Neural crest cell (in vitro differentiated cells): ENCODE measurements at places on chromosomes 3 and 15. TPM values are rescaled to one million over a fixed set of nuclear protein-coding genes. Genes with fewer than 3 reads are reported as not detected.

GOLGA8T gene
- total RNA-seq: 0.47 and 0.71 TPM in 2 replicates

GTPBP8 gene
- 26.7 and 28.1 TPM in 2 replicates for total RNA-seq

TMIE gene
- total RNA-seq: 0.30 TPM in 1 of 2 replicates, not detected in the other

DNA sequence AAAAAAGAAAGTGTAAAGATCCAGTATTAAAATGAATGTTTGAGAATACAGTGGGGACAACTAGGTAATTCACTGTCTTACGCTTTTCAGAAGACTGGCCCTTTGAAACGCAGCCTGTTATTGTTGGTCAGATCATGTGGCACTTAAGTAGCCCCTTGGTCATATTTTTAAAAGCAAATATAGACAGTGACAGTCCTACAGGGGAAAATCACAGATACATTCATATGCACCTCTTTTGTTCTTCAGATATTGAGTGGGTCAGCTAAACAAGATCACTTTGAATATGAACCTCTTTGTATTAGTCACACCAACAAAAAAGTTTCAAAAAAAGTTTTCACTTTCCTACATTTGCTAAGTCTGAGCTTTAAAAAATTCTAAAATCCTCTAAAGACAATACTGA lies 36.0 kb downstream of the TIGIT start:
- no peak for DNase-seq
- H3K36me3 ChIP-seq: peaks cover 23% of the 10 kb centered on the region
- H3K27me3 ChIP-seq: no peaks in the 10 kb centered on the region
- peaks cover 9% of the 10 kb centered on the region for H3K4me1 ChIP-seq
- no peak overlapping the region for H3K4me3 ChIP-seq

- H3K36me3 ChIP-seq: no peaks in the 10 kb centered on the region
- H3K4me3 ChIP-seq: no peak overlapping the region
- no peaks in the 10 kb centered on the region for H3K27me3 ChIP-seq
- H3K4me1 ChIP-seq: no peaks in the 10 kb centered on the region
- no peak overlapping the region for H3K27ac ChIP-seq
Measured at GRCh38 chr3:58979840-58980239, 70.0 kb downstream of the CFAP20DC start.

DNA sequence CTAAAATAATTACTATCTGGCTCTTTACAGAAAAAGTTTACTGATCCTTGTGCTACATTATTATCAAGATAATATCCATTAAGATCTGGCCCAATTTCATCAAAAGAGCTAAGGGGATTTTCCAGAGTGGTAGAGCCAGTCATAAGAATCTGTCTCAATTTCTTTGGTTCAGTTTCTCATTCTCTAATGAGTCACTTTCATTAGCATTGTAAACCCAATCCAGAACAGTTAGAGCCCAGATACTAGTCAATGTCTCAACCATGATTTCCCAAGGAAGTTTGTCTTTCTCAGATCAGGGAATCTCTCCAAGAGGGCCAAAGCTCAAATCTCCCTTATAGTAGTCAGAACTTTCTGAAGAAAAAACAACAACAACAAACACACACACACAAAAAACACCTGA lies 131.1 kb upstream of the PPP2R3A start:
- H3K4me3 ChIP-seq: no peak overlapping the region
- no peak for DNase-seq
- H3K36me3 ChIP-seq: no peaks in the 10 kb centered on the region
- no peaks in the 10 kb centered on the region for H3K27me3 ChIP-seq
- H3K27ac ChIP-seq: no peak overlapping the region

DNA sequence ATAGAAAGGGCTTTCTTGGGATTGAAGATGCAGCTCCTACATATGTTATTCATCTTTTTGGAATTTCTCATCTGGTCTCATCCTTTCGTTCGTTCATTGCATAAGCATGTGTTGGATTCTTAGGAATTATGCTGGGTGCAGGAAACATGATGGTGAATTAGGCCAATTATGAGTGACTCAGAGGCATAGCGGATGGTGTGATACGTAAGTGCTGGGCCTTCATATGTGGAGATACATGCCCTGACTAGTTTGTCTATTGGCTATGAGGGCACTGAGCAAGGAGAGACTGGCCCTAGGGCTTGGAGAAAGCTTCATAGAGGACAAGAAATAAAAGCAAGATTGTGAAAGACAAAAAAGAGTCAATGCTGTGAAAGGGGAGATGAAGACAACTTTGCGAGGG lies 235.1 kb downstream of the MYRIP start:
- DNase-seq: no peak
- H3K4me3 ChIP-seq: no peak overlapping the region
- no peak overlapping the region for H3K27ac ChIP-seq

DNA sequence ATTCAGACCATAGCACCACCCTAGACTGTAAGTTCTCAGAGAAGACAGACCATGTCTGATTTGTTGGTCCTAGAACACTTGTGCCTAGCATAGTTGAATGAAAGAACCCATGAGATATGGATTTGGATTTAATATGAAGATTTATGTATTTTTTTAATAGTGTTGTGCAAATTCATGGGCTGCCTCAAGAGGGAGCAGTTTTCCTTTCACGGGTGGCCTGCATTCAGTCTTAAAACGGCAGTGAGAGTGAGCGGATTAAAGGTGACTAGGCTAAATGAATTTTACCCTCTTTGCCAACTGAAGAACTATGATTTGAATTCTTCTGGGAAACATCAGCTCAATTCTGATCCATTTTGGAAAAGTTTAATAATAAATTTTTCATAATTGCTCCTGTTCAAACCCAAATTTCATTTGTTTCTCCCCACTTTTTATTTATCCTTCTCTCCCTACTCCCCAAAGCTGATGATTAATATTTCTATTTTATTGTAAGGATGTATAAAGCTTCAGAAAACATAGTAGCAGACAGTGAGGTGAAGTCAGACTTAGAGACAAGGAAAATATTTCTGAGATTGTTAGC lies 67.3 kb downstream of the MORC1 start:
- no peak overlapping the region for H3K4me3 ChIP-seq
- no peak overlapping the region for H3K27ac ChIP-seq
- H3K36me3 ChIP-seq: no peaks in the 10 kb centered on the region
- DNase-seq: no peak

DNA sequence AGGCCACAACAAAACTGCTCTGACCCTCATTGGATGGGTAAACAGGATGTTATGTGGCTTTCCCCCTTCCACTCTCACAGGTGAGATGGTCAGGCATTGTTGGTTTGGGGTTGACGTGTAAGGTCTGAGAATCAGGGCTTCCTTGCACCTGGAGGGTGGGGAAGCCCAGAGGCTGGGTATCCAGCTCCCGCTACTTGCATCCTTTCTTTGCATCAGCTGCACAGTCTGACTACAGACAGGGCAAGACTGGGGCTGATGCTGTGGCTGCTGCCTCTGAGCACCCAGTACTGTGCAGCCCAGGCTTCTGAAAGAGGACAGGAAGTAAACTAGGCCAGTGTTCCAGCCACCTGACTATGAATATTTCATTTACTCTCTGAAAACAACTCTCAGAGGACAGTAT lies 58.0 kb upstream of the ATP2B2 start:
- peaks cover 15% of the 10 kb centered on the region for H3K27me3 ChIP-seq
- H3K36me3 ChIP-seq: no peaks in the 10 kb centered on the region
- no peak overlapping the region for H3K4me3 ChIP-seq

GRCh38 chr3:43792904-43793303 lies 102.2 kb downstream of the ABHD5 start:
- no peaks in the 10 kb centered on the region for H3K36me3 ChIP-seq
- no peak for DNase-seq
- no peak overlapping the region for H3K4me3 ChIP-seq
- H3K27ac ChIP-seq: no peak overlapping the region
- H3K27me3 ChIP-seq: peaks cover 17% of the 10 kb centered on the region

DNA sequence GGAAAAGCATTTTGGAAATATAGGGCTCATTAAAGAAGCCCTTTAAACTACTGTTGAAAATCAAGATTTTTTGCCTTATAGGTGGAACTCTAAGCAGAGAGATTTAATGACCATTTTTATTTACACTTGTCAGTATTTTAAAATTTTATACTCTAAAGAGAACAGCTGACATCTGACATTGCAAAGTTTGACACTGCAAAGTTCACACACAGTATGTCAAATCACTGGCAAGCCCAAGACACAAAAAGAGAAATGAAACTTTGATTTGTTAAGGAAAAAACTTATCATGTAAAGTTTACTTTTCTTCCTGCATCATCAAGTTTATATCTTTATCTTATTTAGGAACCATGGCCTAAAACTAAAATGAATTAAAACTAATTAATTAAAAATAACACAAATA lies 40.2 kb downstream of the DPH6 start:
- DNase-seq: no peak
- no peak overlapping the region for H3K4me3 ChIP-seq
- no peak overlapping the region for H3K27ac ChIP-seq
- H3K27me3 ChIP-seq: no peaks in the 10 kb centered on the region

DNA sequence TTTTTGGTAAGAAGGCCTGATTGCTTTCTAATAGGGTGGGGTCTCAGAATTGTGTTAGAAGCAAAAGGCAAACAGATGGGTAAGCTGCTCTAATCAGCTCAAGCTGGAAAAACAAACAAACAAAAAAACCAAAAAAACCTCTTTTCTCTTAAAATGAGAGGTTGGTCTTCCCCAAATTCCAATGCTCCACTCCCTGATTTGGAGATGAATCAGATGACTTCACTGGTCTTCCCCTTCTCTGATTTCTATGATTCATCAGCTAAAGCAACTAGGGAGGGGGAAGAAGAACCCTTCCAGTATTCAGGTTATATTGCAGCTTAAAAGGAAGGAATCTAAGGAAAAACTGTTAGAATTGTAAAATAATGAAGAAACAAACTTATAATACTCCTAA lies 9.6 kb upstream of the ANXA2 start:
- DNase-seq: no peak
- H3K4me1 ChIP-seq: peaks cover 14% of the 10 kb centered on the region
- no peak overlapping the region for H3K27ac ChIP-seq
- H3K27me3 ChIP-seq: no peaks in the 10 kb centered on the region
- H3K36me3 ChIP-seq: no peaks in the 10 kb centered on the region

GRCh38 chr3:175956964-175957363 lies 1097.8 kb downstream of the NAALADL2 start:
- no peak for DNase-seq
- no peaks in the 10 kb centered on the region for H3K27me3 ChIP-seq
- no peaks in the 10 kb centered on the region for H3K4me1 ChIP-seq
- no peaks in the 10 kb centered on the region for H3K36me3 ChIP-seq
- no peak overlapping the region for H3K4me3 ChIP-seq
- H3K27ac ChIP-seq: no peak overlapping the region

GRCh38 chr3:57756528-57757401 lies 656 bp downstream of the SLMAP start:
- peaks cover 29% of the 10 kb centered on the region for H3K4me1 ChIP-seq
- peak overlapping the region; percentile 99 for H3K27ac ChIP-seq
- DNase-seq: peak; percentile 35
- peaks cover 6% of the 10 kb centered on the region for H3K36me3 ChIP-seq
- peak overlapping the region; percentile 100 for H3K4me3 ChIP-seq

DNA sequence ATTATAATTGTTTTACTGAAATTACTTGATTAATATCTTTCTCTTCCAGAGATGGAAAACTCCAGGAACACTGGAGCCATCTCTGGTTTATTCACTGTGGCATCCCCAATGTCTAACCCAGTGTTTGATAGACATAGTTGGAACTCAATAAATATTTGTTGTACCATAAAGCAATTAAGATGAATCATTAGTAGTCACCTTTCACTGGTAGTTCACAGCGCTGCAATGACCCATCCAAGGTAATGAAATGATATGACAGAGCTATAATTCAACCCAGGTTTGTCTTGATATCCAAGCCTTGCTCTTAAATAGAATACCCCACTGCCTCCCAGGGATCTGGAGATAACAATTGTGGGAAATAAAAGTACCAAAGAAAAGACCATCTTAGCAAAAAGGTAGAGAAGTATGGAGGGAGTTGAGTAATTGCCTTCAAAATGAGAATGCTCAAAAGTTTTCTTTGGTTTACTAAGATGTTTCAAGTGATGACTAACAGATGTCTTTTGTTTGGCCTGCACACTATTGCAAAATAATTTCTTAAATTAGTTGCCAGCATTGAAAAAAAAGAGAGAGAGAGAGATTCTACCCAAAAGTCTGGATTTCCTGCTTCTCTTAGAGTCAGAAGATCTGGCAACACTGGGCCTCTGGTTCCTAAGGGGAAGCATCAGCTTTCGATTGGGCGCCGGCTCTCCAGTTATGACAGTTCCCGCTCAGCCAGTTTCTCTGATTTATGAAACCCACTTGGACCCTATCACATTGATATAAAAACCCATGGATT lies 348.5 kb downstream of the ERC2 start:
- no peak overlapping the region for H3K4me3 ChIP-seq
- no peak for DNase-seq
- H3K4me1 ChIP-seq: peaks cover 18% of the 10 kb centered on the region
- H3K27ac ChIP-seq: no peak overlapping the region
- peaks cover 3% of the 10 kb centered on the region for H3K36me3 ChIP-seq
- H3K27me3 ChIP-seq: no peaks in the 10 kb centered on the region

GRCh38 chr15:67922971-67923945 lies 83.4 kb upstream of the RNU6-1 start:
- no peak overlapping the region for H3K4me3 ChIP-seq
- H3K27me3 ChIP-seq: no peaks in the 10 kb centered on the region
- H3K27ac ChIP-seq: no peak overlapping the region
- H3K36me3 ChIP-seq: no peaks in the 10 kb centered on the region

- DNase-seq: peak; percentile 55
- no peaks in the 10 kb centered on the region for H3K36me3 ChIP-seq
- peak overlapping the region; percentile 99 for H3K27ac ChIP-seq
- H3K4me3 ChIP-seq: peak overlapping the region; percentile 44
- no peaks in the 10 kb centered on the region for H3K27me3 ChIP-seq
Measured at GRCh38 chr15:67945951-67946700, 106.3 kb upstream of the RNU6-1 start.
